ENCODE measurements at places on chromosomes 3 and 15.

- DNase-seq = no peak
These were observed 270.9 kb downstream of the RPLP1 start for GRCh38 chr15:69723404-69724096.

- no peak for DNase-seq
These were observed 33.1 kb downstream of the FLNB start for GRCh38 chr3:58041182-58041825.

DNA sequence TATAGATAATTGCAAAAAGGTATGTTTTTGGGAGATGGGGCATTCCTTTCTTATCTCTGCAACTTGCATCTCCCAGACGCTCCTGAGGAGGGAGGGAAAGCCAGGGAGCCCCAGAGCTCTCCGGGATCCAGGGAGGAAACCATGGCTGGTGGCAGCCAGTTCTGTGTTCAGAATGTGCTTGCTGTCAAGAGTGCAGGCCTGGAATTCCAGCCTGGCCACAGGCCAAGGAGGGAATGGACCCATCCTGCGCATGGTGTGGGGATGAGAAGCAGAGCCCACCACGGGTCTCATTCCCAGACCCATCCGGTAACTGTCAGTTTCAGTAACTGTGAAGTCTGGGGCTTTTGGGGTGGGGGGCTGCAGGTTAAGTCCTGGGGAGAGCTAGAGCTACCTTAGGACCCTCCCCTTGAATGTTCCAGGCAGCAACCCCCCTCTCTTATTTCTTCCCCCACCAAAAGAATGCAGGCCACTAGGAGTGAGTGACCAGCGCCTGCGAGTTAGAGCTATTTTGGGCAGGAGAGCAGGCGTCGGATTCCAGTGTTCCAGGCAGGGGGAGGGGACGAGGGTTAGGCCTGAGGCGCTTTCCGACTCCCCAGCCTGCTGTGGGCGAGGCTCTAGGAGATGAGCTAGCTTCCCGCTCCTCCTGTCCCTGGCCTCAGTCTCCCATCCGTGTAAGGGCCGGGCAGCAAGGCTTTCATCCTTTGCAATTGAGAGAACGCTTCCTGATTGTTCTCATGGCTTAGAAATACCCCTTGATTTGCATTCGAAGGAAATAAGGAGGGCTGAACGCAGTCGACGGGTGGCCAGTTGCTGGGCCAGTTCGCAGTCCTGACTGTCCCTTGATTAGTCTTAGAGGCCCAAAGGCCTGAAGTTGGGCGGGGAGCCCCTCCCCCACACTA lies 781 bp upstream of the DAG1 start:
- DNase-seq = peak; percentile 25

DNA sequence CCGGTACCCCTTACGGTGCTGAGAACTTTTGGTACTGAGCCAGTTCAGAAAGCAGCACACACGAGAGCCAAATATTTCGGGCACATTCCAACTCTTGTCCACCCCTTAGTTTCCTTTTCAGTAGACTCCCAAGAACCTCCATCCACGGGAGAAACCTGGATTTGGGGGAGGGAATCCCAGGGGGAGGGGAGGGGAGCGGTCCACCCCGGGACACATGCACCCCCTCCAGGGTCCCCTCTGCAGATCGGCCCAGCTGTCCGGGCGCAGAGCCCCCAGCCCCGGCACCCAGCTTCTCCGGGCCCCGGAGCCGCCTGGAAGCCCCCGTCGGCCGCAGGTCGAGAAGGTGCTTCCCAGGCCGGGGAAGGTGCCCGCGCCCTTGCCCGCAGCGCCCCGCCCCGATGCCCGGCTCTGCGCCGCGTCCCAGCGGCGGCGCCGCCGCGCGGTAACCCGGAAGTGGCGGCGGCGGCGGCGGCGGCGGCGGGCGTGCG lies 455 bp upstream of the ABHD17C start:
- no peak for DNase-seq

GRCh38 chr3:102183623-102184022 lies 251.2 kb upstream of the ZPLD1 start:
- DNase-seq = no peak

DNA sequence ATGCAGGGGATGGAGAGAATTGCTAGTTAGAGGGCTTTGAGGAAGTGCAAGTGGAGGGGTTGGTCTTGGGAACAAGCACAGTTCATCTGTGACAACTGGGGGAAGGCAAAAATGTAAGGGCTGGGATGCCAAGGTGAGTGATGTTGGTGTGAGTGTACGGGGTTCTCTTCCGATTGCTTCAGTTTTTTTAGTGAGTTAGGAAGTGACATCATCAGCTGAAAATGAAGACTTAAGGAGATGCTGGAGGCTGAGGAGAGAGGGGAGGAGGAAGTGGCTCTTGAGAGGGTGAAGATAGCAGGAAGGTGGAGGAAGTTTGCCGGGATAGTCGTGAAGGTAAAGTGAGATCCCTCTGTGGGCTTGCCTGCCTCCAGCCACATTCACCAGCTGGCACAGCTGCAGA lies 12.7 kb downstream of the TICRR start:
- no peak for DNase-seq

DNA sequence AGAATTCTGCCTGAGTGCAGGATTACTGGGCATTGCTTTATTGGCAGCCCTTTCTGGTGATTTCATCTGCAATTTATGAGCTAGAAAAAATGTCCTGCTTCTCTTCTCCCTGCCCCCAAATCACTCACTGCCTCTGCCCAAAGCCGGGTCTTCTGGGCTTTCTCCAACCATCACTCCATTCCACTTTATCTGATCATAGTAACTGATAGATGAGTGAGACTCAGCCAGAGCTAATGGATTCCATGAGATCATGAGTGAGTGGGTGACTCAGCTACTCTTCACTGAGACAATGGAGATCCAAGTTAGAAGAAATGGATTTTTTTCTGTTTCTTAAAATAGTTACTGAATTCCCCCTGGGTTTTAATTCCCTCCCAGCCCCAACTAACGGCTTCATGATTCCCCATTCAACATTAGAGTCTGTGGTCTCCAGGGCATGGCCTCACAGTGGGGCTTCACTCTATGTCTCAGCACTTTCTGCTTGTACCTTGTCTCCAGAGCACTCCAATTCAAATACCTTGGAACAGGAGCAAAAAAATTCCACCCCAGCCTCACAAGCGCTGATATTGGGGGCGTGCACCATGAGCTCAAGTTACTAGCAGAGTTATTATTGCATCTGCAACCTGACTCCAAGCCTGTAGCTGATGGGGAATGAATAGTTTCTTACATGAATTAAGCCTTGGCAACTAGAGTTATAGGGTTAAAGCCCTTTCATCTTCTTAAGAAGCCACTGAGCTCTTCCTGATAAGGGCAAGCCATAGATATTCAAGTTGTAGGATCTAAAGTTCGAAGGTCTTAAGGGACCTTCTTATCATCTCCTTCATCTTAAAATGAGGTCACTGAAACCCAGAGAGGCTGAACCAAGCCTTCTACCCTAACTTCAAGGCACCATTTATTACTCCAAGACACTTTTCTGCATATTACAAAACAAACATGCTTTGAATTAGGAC lies 85.9 kb downstream of the AGBL1 start:
- DNase-seq = no peak

- no peak for DNase-seq
These were observed 1565.1 kb downstream of the SI start for GRCh38 chr3:163513149-163513657.

- DNase-seq = no peak
These were observed 45.4 kb upstream of the THBS1 start for GRCh38 chr15:39535466-39535865.

GRCh38 chr3:14429237-14429636 lies 26.8 kb downstream of the SLC6A6 start:
- DNase-seq = no peak

GRCh38 chr15:76064375-76064774 lies 4.6 kb downstream of the TMEM266 start:
- no peak for DNase-seq

GRCh38 chr3:117322866-117323265 lies 613.3 kb downstream of the TUSC7 start:
- DNase-seq = no peak

GRCh38 chr3:126137490-126138130 lies 42.8 kb downstream of the ALDH1L1 start:
- DNase-seq = no peak

DNA sequence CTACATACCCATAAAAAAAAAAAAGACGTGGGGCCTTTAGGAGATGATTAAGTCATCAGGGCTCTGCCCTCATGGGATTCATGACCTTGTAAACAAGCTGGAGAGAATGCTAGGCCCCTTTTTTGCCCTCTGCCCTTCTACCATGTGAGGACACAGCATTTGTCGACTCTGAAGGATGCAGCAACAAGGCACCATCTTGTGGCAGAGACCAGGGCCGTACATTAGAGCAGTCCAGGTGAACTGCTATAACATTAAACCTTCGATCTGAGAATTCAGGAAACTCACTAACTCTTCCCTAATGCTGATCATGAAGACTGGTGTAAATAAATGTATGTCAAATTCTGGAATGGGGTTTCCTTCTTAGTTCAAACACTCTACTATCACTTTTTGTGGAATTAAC lies 30.7 kb upstream of the SIAH2 start:
- no peak for DNase-seq

DNA sequence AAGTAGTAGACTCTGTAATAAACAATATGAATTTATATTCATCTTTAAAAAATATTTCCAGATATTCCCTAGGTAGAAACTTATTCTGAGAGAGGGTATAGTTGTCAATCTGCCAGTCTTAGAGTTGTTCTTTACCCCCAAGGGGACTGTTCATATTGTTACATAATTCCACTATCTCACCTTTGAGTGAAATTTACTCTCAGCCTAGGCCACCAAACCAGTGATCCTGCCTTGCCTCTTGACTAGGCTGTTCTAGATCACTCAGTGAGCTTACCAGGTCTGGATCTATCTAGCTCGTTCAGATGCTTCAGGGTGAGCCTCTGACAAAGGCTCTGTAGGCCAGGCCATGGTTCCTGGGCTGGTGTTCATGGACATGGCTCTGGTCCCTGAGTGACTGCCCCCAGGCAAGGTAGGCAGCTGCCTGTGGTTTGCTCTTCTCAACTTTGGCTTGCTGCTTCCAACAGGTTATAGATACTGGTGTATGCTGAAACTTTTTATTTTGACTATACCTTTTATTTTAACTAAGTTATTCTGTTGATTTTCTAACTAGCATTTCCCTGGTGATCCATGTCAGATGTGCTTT lies 27.6 kb downstream of the ZNF592 start:
- DNase-seq = no peak

DNA sequence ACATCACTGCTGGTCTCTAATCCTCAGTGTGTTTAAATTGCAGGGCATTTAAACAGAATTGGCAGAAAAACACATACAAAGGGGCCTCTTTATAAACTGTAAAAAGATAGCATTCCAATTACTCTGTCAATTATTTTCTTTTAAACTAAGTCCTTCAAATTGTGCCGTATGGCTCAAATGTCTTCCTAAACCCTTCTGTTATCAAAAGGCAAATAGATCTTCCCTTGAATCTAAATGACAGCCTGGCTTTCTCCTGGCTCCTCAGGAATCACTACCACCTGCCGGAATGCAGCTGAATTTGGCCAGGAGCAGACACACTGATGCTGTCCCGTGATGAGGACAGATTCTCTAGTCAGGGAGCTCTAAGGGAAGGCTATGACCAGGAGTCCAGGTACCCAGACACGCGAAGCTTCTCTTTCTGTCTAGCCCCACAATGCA lies 85.6 kb downstream of the IGF2BP2 start:
- no peak for DNase-seq

DNA sequence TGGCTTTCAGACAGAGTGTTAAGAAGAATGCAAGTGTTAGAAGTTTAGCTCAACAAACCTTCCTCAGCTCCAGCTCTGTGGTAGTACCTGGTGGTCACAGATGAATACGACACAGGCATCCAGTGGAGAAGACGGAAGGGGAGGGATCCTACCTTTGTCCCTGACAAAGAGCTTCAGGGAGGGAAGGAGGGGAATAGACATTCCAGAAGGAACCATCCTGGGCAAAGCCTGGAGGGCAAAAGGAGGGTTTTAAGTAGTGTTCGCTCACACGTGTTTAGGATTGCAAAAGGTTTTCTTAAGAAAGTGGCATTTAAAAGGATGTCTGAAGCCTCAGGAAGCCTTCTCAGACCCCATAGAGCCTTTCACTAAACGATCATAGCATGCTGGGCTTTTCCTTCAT lies 2.8 kb downstream of the CHCHD4 start:
- no peak for DNase-seq

- no peak for DNase-seq
These were observed 744 bp upstream of the ALDH1A2 start for GRCh38 chr15:58066042-58066867.

DNA sequence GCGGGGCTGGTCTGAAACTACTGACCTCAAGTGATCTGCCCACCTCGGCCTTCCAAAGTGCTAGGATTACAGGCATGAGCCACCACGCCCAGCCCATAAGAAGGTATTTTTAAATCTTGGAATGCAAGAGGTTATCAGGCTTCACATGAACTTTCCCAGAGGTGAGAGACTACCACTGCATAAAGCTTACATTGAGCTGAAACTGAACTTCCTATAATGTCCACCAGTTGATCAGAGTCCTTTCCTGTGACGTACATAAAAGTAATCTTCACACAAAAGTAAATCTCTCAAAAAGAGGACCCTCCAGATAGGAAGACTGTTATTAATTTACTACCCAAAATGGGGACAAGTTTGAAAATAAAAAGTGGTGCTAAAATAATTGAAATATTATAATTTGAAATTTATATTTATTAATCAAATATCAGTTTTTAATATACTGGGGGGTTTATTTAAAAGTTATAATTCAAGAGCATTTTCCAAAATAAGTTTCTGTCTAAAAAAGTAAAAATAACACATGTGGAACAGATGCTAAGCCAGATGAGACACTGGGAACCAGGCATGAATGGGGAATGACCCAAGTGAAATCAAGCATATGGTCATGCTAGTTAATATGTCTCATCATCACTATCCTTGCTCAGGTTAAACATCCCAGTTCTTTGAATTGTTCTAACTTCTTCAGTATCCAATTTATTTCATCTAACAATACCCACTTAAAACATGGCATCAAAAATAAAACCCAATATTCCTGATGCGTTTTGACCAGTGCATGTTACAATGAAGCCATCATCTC lies 269.9 kb upstream of the UBE2E2 start:
- DNase-seq = no peak

GRCh38 chr15:25684521-25685431 lies 178.4 kb downstream of the ATP10A start:
- no peak for DNase-seq

- DNase-seq = no peak
These were observed 153.7 kb upstream of the KCNMB2 start for GRCh38 chr3:178382449-178383061.

GRCh38 chr3:58272891-58273290 lies 33.2 kb upstream of the RPP14 start:
- DNase-seq = no peak

DNA sequence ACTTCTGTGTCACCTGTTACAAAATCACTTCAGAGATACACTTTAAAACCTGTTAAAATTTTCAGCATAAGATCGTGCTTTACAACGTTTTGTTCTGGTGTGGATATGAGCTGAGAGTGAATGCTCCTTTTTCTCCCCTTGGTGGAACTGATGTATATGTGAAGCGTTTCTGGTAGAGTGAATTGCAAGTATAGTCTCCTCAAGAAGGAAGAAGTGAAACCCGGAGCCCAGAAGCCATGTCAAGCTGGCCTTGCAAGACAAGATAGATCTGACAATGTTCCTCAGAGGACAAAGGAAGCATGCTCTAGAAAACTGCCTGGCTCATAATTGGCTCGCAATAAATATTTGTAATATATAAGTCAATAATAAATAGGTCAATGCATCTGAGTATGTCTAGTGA lies 23.6 kb downstream of the SERPINI2 start:
- no peak for DNase-seq

GRCh38 chr15:36005542-36005941 lies 459.6 kb upstream of the DPH6 start:
- DNase-seq = no peak

GRCh38 chr3:46163556-46164041 lies 44.5 kb downstream of the CCR1 start:
- no peak for DNase-seq
